ACHN (cell line): ENCODE measurements at places on chromosomes 1 and 21.

GRCh38 chr1:182595641-182596240, 6.7 kb upstream of the RNASEL start:
- DNase-seq = peak; percentile 64

DNA sequence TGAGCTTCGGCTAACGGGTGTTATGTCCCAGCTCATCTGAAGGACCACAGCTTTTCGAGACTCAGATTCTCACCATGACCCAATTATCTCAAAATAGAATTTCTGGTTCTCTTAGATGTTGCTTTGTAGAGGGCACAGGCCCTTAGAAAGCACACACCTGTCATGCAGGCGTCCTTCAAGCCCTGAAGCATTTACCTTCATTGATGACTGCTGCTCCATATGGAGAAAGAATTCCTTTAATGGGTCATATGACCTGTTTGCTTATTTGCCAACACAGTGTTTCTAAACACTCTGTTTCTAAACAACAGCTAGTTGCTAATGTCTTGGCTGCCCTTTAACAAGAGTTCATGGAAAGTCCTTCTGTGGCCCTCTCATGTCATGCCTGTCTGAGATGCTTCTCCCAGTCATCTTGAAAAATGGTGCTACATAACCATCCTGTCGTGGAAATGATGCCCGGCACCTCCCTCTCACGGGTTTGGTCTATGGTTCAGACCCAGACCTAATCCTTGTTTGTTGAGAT, 495.7 kb downstream of the KIF26B start:
- DNase-seq = no peak

DNA sequence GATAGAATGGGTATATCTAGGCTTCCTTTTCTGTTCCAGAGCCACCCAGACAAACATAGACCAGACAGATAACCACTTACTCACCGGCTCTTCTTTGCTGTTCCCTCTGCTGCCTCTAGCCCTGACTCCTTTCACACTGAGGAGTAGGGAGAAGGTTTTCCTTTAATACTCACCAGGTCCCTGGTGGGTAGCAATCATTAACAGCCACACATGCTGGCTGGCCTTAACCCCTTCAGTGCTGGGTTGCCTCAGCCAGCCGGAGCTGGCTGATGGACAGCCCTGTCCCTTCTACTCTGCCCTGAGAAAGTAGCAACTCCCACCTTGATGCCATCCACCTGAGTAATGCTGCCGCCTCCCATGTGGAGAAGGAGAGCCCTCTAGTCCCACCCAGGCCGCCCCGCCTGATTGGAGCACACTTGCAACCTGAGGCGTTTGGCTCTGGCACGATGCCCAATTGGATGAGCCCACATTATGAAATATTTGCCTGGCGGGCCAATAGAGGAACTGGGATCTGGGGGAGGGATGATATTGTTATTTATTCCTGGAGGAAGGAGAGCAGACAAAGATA, 71.6 kb downstream of the PLEKHA6 start:
- DNase-seq = peak; percentile 95

DNA sequence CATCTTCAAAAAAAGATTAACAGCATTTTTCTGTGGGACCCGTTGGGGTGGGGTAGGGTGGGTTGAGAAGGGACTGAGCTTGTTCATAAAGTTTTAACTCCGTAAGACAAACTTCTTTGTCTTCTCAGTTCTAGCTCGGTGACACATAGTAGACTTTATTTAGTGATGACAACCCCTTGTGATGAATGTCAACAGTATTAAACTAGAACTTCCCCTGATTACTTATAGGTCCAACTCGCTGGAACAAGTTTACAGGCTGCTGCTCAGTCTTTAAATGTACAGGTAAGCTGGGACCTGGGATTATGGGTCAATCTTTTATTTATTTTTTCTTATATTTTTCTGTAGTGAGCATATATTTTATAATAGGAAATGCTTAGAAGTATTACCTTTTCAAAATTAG, 148.4 kb downstream of the CD247 start:
- no peak for DNase-seq

GRCh38 chr1:244221991-244222390, 170.9 kb downstream of the ZBTB18 start:
- no peak for DNase-seq

GRCh38 chr1:159009287-159009686, 420 bp upstream of the IFI16 start:
- DNase-seq = no peak

GRCh38 chr1:234238060-234238459, 135.2 kb upstream of the COA6 start:
- no peak for DNase-seq

- DNase-seq = no peak
These were observed 3.2 kb upstream of the ARPC5 start for GRCh38 chr1:183638649-183639387.

GRCh38 chr1:116493484-116494352, 77.1 kb downstream of the CD58 start:
- no peak for DNase-seq

DNA sequence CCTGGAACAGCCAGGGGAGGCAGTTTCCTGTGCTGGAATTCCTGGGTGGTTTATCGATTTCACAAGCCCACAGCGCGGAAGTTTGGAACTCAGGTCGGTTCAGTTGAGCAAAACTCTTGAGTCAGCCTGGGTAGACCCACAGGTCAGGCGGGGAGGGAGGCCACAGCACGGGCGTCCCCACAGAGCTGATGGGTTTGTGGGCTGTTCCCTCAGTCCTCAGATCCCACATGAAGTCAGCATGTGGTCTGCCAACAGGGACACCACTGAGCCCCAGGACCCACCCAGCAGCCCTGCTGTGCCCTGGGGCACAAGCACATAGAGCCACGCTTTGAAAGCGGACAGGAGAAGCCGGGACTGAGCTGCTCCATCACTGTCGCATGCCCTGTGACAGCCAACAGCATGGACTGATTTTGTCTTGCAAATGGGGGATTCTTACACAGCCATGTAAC, 17.4 kb downstream of the BMP8A start:
- DNase-seq = no peak

DNA sequence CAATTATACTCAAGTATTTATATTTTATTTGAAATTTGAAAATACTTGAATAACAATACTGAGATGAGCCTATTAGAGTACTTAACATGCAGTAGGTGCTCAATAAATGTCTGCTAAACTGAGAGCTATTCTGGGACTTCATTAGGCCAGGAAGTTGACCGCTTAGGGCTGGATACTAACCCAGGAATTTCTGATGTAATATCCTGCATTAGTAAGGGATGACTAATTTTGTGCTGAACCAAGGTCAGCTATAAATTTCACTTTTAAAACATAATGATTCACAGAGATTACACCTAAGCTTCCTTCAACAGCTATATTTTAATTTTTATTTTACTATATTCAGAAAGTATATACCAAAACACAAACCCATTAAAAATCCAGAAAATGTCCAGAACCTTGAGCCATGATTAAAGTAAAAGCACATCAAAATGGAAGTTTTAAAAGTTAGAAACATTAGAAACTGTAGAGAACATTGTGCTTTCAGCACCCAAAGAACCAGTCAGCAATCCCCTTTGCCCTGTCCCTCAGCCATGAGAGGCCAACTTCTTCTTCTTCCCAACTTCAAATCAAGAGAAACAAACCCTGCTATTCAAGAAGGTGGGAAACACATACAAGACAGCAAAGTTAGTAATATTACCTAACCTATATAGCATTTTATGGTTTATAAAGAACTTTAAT, 35.4 kb downstream of the WNT2B start:
- peak; percentile 94 for DNase-seq

GRCh38 chr21:43731891-43732711, 13.2 kb downstream of the PDXK start:
- peak; percentile 76 for DNase-seq

DNA sequence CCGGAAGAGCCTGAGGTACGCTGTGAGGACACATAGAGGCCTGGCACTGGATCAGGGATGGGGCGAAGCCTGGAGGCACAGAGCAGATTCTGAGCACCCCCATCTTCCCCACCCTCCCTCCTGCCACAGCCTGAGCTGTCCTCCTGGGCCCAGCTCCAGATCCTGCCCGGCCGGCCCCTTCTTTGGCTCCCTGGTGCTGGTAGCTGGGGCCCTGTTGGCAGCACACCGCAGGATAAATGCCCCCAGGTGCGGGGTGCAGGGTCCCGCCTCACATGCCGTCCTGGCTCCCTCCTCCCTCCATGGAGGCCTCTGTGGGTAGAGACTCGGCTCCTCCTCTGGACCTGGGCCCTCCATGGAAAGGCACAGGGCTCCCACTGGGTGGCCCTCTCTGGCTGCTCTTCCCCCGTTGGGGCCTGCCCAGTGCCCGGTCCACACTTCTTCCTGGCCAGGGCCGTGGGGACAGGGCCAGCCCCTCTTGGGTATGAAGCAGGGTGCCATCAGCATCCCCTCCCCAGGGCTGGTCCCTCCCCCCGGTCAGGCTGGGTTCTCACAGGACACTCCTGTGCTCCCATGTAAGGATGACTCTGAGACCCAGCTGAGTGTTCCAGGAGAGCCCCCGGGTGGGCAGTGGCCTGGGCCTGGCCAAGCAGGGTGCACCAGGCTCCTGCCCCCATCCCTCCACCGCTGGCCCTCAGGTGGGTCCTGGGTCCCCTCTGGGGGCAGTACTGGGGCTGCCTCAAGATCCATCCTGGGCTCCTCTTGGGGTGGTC, 1.1 kb upstream of the OBSCN start:
- DNase-seq = no peak

DNA sequence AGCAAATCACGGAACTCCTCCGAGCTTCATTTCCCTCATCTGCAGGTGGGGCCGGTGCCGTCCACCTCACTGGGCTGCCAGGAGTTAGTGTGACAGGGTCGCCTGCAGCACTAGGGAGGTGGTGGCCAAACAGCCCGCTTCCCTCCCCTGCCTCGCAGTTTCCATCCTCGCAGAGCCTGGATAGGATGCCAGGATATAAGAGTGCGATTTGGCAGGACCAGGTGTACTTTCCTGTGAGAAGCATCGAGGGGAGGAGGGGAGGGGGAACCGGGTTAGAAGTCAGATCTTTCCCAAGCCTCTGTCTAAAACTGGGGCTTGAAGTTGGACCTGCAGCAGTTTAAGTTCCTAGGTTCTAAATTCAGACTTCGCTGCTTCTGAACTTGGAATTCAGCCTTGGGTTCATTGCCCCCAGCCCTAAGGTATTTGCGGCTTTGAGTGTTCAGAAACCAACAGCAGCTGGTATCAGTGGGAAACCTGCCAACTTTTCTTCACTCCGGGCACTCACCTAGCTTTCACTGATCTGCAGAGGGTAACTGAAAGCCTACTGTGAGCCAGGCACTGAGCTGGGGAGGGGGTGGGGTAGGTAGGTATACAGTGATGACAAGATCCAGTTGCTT, 1.7 kb upstream of the JUN start:
- DNase-seq = peak; percentile 82
